ENCODE measurements at places on chromosomes 2 and 18. TPM values are rescaled to one million over a fixed set of nuclear protein-coding genes. Genes with fewer than 3 reads are reported as not detected.

The LAMA1 gene
- 8.7 TPM for total RNA-seq

The KIF3C gene
- total RNA-seq = 78.1 TPM

The SH2D6 gene
- 0.33 TPM for total RNA-seq

- no peak overlapping the region for H3K27ac ChIP-seq
- H3K36me3 ChIP-seq = no peaks in the 10 kb centered on the region
- H3K4me1 ChIP-seq = peaks cover 8% of the 10 kb centered on the region
- no peak for DNase-seq
- peaks cover 3% of the 10 kb centered on the region for H3K27me3 ChIP-seq
- no peak overlapping the region for H3K4me3 ChIP-seq
Measured at GRCh38 chr2:150567771-150568301, 80.4 kb upstream of the RND3 start.

GRCh38 chr2:240469239-240469636, 33.8 kb downstream of the GPC1 start:
- no peaks in the 10 kb centered on the region for H3K36me3 ChIP-seq
- H3K4me3 ChIP-seq = no peak overlapping the region
- no peak overlapping the region for H3K27ac ChIP-seq
- H3K4me1 ChIP-seq = peaks cover 7% of the 10 kb centered on the region
- DNase-seq = peak; percentile 3

DNA sequence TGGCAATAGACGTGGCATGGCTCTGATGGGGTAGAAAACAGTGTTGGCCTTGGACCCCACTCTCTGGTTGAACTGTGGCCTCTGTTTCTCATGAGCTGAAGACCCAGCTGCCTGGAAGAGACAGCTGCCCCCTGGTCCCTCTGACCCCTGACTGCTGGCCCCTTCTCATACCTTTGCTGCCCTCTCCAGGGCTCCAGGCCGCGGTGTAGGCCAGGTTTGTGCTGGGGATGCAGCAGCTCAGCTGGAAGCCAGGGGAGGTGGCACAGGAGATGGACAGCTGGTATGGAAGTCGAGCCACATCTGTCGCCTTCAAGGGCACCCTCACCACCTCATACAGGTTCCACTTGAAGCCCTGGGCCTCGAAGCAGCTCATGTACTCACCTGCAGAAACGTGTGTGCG, 31.7 kb upstream of the SELENOI start:
- no peak for DNase-seq
- H3K27me3 ChIP-seq = peaks cover 11% of the 10 kb centered on the region
- H3K4me1 ChIP-seq = peaks cover 28% of the 10 kb centered on the region
- no peak overlapping the region for H3K4me3 ChIP-seq
- no peak overlapping the region for H3K27ac ChIP-seq
- peaks cover 6% of the 10 kb centered on the region for H3K36me3 ChIP-seq

DNA sequence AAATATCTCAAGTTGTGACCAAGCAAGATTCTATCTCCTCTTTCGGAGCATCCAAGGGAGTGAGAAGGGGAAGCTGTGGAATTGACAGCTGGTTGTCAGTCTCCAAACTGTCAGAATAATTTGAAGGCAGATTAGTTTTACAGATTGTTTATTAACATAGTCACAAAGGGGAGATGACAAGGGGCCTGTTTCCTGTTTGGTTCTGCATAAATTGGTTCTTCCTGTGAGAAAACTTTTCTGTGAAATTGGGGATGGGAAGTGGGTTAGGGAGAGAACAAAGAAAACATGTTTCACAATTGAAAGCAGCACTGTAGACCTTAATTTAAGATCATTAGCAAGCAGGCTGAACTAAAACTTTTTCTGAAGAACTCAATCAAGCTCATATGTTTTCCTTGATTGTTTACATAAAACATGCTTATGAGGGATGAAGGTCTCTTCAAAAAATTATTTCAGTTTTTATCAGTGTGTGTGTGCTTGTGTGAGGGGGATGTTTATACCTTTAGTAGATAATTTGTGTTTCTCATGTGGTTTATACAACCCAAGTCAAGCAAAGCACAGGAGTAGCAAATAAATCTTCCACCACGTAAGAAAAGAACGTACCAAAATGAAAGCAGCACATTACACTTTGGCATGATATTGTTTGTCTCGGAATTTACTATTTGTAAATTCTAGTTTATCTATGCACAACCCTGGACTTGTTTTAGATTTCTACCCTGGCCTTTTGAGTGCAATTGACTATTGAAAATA, 604.9 kb upstream of the CDH2 start:
- peak overlapping the region; percentile 89 for H3K27ac ChIP-seq
- H3K27me3 ChIP-seq = no peaks in the 10 kb centered on the region
- no peak for DNase-seq
- H3K4me1 ChIP-seq = peaks cover 11% of the 10 kb centered on the region
- H3K36me3 ChIP-seq = no peaks in the 10 kb centered on the region

DNA sequence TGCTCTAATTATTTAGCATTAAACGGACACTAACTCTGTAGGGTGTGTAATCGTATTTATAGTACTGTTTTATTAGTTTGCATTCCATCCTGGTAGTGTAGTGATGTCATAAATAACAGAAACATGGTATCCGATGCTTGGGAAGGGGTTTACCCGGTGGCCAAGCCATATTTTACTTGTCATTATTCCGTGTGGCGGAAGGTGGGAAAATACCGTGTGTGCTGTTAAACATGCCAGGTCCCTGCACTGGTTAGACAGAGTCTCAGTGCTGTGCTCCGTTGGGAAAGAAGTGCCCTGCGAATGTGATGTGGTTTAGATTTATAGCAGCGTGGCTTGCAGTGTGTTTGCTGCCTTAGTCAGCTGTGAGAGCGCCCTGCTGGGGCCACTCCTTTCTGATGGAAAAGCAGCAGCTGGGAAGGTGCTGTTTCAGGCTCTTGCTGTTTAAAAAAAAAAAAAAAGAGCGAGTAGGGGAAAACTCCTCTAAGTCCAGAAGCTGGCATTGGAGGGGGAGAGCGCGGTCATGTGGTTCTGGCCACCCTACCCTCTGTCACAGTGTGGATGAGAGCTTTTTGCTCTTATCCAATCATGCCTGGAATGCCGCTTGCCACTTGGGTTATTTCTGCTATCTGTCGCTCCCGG, 211.0 kb downstream of the NEDD4L start:
- peaks cover 4% of the 10 kb centered on the region for H3K36me3 ChIP-seq
- DNase-seq = no peak
- peaks cover 5% of the 10 kb centered on the region for H3K4me1 ChIP-seq
- no peak overlapping the region for H3K27ac ChIP-seq
- no peak overlapping the region for H3K4me3 ChIP-seq

DNA sequence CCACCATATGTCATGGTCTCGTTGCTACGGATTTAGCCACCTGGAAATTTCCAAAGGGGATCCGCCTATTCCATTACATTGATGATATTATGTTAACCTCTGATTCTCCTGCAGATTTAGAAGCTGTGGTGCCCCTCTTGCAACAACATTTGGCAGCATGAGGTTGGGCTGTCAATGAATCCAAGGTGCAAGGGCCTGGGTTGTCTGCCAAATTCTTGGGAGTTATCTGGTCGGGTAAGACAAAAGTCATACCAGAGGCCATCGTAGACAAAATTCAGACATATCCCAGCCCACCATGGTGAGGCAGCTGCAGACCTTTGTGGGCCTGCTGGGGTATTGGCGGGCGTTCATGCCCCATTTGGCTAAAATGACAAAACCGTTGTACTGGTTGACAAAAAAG, 13.6 kb upstream of the C2orf42 start:
- H3K36me3 ChIP-seq = no peaks in the 10 kb centered on the region
- H3K4me1 ChIP-seq = no peaks in the 10 kb centered on the region
- no peak overlapping the region for H3K27ac ChIP-seq
- H3K4me3 ChIP-seq = no peak overlapping the region
